ENCODE measurements at places on chromosomes 6 and 20.

GRCh38 chr6:73451223-73452106, 632 bp downstream of the CGAS start:
- DNase-seq = no peak

DNA sequence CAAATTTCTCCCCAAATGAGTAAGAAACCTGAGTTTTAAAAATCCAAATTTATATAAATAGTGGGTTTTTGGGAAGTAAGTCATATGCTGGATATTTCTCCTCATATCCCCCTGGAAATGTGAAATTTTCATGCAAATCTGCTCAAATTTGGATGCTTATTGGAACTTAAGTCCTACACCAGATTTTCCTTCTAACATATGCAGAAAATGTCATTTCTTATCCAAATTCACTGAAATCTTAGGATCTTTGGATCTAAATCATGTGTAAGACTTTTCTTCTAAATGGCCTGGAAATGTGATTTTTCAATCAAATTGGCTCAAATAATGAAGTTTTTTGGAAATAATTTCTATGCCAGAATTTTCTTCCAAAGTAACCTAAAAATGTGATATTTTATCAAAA, 33.0 kb downstream of the ZNF133 start:
- no peak for DNase-seq

GRCh38 chr6:72348926-72349325, 272.9 kb upstream of the KCNQ5 start:
- DNase-seq = no peak

GRCh38 chr20:53379014-53379832, 214.4 kb downstream of the ZNF217 start:
- no peak for DNase-seq

GRCh38 chr20:38543014-38543906, 37.7 kb upstream of the ADIG start:
- no peak for DNase-seq

- DNase-seq = no peak
Measured at GRCh38 chr6:3359101-3359752, 97.6 kb downstream of the SLC22A23 start.

DNA sequence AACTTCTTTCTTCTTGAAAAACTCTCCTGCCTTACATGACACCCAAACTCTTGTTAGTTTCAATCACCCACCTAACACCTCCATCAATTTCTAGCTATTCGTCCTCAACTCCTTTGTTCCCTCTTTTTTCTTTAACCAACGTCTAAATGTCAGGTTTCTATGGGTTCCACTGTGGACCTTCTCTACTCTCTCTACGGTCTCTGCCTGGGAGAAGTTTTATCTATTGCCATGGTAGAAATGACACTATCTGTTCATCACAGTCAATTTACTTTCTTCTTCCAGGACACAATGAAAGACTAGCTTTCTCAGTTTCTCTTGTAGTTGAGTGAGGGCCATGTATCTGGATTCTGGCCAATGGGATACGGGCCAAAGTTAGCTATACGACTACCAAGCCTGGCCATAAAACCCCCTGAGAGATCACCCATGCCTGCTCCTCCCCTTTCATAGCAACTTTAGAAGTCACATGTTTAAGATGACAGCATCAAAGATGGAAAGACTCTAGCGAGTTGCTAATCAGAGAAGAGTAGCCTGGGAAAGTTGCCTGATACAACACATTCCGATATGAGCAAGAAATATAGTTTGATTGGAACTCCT, 17.9 kb downstream of the RNGTT start:
- no peak for DNase-seq

DNA sequence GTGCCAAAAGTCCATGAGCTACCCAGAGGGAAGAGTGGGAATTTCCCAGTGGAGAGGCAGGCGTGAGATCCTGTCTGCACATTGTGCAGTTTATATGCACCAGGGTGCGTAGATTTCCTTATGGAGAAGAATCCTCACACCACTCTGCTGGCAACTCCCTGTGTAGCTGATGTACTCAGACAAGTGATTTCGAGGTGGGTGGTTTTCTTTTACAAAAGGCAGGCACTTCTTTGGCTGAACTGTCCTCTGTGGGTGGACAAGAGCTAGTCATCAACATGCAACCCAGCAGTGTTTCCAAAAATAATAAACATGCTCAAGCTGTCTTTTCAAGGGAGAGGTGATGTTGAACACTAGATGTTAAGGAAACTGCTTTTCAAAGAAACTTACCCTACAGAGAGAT, 121.7 kb upstream of the NXT1 start:
- no peak for DNase-seq

DNA sequence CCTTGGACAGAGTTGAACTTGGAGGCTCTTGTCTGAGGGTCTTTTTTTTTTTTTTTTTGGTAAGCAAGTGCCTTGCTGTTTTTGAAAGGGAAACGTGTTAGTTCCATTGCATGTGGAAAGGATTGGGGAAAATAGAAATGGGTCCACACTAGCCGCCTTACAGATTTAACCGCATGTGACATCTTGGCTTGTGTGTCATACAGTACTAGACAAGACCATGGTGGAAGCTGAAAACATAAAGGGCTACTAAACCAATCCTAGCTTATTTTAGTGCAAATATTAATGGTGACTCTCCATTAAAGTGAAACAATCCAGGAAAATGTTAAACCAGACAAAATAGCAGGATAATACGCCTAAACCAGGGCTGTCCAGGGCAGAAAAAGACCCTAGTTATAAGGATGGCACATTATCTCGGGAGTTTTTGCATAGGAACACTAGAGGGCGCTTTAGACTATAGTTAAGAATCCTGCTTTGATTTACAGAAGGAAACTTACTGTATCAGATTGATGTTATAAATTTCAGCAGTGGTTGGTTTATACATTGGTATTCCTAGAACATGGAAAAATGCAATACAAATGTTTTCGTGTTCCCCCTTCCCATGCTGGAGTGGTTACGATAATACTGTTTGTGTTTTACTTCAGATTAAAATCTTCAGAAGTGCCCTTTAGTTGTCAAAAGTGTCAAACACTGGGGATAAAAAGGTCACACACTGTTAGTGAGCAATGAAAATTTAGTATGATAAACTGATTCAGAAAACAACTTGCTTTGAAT, 59.8 kb upstream of the DEK start:
- DNase-seq = peak; percentile 67

- DNase-seq = no peak
Measured at GRCh38 chr20:42957018-42957703, 232.5 kb downstream of the PTPRT start.

DNA sequence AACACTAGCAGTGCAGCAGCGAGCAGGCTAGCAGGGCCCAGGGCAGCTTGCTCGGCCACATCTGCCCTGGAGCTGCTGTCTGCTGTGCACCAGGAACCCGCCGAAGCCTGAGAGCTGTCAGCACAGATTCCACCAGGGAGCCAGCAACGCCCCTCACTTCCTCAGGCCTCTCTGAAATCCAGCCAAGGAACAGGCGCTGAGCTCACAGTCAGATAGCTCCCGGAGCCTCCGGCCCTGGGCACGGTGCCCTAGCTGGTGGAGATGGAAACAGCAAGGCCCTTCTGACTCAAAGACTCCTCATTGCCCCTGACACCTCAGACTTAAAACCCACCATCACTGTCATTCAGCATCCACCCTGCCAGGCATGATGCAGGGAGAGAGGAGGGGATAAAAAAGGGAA, 839.4 kb downstream of the MAFB start:
- no peak for DNase-seq

DNA sequence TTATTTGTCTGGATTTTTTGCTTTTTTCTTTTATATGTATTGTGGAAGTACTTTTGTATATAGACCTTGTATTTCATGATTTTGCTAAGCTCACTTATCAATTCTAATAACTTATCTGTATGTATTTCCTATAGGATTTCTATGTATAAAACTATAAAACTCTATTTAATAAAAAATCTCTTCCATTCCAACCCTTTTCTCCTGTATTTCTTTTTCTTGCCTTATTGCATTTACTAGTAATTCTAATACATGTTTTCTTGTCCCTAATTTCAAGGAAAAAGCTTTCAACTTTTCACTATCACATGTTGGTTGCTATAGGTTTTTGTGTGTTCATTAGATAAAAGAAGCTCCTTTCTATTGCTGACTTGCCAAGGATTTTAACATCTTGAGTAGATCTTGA, 125.3 kb downstream of the MBOAT1 start:
- no peak for DNase-seq

- DNase-seq = no peak
Measured at GRCh38 chr6:99080191-99080590, 132.4 kb upstream of the FBXL4 start.

DNA sequence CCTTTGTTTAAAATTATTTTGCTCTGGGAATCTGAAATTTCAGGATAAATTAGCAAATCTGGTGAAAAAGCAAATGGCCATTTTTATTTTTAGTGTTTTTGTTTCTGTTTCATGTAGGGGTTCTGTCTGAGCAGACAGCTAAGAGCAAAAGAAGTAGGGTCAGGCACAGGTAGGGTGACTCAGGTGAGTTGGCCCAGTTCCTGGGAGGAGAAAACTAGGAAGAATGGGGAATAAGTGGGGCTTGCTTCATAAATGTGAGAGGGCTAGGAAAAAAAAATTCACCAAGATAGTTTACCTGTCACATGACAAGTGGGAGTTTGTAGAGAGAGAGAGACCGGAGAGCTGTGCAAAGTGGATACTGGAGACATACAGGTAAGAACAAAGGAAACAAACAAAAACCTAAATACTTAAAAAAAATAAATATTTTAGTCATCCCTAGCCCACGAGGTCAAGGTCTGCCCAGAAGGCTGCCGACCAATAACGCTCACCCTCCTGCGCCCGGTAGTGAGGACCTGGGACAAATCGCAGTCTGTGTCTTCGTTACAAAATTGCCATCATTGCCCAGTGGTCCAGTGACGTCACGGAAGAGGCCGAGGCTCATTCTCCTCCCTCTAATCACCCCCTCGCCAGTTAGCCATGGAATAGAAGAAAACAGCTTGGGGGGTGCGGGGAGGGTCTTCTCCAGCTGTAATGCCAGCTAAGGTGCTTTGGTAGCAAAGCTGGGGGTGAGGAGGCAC, 2.3 kb downstream of the THBD start:
- DNase-seq = no peak

All from glomerular endothelial cell (primary cell).